ENCODE measurements at places on chromosomes 3 and 15.

DNA sequence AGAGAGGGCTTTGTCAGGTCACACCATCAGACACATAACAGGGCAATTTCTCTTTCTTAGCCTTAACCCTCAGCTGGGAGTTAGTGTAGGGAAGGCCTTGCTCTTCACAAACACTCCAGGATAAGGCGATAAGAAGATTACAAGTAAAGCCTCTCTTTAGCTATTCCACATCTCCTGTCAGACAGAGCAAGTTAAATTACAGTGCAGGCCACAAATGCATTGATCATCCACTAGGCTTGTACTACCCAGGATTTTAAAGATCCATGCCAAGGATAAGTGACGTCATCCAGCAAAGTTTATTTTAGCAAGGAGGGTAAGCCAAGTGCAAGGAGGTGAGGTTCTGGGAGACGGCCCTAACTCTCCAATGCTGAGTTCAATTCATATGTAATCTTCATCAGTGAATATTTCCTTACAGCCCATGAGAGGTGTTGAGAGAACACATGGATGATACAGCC lies 890.6 kb upstream of the NR2F2 start:
- no peak for DNase-seq

DNA sequence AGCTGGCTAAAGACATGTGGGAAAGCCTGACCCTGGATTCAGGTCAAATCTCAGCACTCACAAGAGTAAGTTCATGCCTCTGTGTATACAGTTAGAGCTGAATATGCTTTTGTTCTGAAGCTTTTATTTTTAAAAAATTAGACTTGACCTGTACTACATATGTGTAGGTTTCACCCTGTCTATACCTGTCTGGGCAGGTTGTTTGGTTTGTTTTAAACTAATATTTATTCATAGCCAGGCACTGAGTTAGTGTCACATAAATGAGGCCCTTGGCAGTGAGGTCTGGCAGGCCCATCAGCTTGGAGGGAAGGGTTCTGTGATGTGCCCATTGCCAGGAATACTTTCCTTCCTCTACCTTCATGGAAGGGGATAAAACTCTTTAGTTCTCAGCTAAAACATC lies 1.9 kb downstream of the DNAJA4 start:
- no peak for DNase-seq

DNA sequence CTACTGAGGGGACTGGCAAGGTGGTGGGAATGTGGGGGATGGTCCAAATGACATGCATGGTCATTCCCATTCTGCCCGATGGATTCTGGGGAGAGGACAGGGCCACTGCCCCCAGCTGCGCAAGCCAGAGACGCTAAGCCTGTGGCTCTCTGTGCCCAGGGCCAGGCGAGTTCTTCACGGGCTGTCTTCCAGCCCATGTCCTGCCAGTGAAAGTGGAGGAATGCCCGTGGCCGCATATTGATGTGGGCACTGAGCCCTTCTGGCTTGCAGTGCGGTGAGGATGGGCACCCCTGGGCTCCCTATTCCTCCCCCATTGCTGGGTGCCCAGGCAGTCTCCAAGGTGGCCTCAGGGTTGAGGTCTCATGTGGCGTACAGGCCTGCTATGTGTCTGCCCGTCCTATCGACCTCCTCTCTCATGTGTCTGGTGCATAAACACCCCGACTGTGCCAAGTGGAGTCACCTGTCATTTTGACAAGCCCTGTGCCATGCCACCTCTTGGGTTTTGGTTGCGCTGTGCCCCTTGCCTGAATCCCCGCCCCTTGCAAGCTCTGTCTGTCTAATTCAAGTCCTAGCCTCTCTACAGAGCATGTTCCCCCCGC lies 116.8 kb downstream of the TMEM266 start:
- DNase-seq: no peak

GRCh38 chr3:101281521-101282030 lies 38.8 kb downstream of the IMPG2 start:
- no peak for DNase-seq

GRCh38 chr15:86929461-86929860 lies 849.8 kb downstream of the AGBL1 start:
- DNase-seq: no peak

DNA sequence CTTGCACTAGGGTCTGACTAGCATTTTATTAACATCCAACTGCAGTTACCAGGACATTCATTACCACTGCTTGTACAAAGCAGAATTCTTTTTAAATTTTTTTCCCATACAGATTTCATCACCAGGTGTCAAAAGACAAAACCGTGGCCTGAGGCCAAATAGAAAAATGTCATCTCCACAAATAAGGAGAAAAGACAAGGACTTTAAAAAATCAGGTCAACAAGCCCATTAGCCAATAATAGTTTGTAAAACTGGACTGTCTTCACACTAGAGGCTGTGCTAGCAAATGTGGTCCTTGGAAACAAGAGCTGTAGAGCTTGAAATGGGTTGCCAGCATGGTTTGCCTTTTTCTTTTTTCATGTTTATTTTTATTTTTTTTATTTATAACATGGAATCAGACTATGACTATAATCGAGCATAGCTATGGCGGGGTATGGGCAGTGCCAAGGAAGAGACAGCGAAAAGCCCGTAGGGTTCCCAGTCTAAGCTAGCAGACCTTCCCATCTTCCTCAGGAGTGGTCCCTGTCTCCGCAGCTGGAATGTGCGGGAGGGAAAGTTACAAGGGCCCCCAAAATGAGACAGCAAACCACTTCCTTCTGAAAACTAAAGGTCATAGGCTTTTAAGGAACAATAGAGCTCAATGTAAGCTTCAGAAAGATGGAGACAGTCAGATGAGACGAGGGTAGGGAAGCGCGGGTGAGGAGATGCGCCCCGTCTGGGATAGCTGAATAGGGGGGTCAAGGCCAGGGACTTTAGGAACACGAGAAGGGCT lies 1.5 kb downstream of the PTPN9 start:
- DNase-seq: no peak

- DNase-seq: no peak
Measured at GRCh38 chr3:187870360-187871203, 125.3 kb upstream of the BCL6 start.

GRCh38 chr3:112508261-112508660 lies 9.0 kb upstream of the BTLA start:
- DNase-seq: no peak

DNA sequence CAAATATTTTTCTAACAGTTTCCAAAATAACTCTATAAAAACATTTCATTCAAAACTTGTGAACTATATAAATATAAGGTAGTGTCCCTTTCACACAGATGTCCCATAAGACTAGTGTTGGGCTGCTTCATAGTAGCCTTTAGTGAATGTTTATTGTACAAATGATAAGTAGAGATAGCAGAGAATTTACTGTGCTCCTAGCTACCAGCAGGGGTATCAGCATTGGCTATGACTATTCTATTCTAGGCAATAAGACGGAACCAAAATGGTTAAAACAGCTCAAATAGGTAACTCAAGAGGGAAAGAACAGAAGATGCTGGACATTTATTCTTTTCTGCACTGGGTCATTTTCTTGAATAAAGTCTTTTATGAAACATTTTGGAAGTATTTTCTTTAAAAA lies 22.6 kb downstream of the SERPINI2 start:
- no peak for DNase-seq

DNA sequence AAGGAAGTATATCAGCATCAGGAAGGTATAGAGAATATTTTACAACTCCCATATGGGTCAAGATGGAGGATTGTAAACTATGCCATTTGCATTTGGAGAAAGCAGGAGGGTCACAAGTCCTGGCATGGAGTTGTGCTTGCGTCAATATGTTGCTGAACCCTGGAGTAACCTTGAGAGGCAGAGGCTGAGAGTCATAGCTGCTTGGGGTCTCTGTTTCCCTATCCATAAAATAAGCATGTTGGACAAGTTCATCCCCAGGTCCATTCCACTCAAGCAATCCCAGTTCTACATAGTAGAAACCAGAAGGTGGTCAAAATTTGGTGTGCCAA lies 273.6 kb downstream of the MECOM start:
- no peak for DNase-seq

DNA sequence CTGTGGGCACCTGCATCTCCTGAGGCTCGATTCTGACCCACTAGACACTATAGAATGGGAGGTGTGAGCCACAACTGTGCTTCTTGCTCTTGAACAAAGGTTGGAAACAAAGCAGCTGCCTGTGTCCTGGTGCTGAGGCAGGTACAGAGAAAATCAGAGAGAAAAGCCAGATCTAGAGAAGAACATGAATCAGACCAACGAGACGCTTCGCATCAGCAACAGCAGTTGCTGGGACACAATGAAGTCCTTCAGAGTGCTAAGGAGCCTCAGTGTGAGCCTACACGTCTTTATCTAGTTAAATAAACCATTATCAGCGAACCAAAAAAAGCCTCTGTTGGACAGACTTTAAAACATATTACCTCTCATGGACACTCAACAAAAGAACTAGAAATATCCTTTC lies 86.3 kb upstream of the MEX3B start:
- no peak for DNase-seq

- no peak for DNase-seq
Measured at GRCh38 chr3:182400838-182401237, 392.5 kb upstream of the ATP11B start.

DNA sequence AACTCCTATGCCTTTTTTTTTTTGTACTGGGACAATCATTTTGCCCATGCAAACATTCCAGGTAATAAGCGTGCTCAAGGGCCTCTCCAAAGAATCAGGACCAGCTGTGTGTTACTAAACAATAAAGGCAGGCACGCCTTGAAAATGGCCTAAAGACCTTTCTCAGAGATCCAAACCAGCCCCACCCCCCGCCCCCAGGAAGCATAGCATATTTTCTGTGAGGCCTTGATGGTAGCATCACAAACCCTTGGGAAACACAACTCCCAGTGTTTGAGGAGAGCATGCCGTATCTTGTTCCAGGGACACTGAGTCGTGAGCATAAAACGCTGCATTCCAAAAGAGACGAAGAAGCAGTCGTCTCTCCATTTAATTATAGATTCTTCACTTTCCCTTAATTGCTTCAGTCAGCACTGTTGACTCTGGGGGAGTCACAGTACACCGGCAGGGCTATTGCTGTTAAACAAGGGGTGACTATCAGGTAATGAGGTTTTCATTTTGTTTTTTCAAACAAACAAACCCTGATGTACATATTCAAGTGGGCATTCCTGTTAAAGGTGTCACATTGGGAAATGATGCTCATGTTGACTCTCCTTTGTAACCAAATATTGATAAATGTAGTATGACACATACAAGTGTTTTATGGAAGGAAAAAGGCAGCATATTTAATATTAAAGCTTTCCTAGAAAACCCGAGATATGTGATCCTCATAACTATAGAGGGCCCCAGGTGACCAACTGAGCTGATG lies 4.4 kb upstream of the TPM1 start:
- no peak for DNase-seq

GRCh38 chr15:80549654-80550053 lies 145.5 kb upstream of the ABHD17C start:
- DNase-seq: no peak

- no peak for DNase-seq
Measured at GRCh38 chr3:4198491-4198890, 104.7 kb upstream of the SETMAR start.

- no peak for DNase-seq
Measured at GRCh38 chr3:44893097-44893496, 18.7 kb downstream of the TGM4 start.

DNA sequence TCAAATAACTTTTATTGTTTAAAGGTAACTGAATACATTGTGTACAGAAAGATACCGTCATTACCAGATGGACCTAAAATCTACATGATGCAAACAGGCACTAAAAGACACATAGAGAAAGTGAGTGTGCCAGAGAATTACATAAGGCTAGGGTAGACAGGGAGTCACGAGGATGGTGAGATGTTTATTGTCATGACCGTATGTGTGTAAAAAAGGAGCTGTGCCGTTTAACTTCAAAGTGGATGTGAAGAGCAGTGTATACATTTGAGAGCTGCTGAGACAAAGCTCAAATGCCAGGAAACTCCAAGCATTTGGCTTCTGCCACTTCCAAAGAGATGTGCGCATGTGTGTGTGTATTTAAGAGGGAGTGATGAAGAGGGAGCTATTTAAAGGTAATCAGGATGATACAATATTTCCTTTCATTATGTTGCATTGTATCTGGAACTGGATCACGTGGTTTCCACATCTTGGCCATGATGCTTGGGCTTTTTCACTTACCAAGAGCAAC lies 51.4 kb upstream of the IGF1R start:
- no peak for DNase-seq

DNA sequence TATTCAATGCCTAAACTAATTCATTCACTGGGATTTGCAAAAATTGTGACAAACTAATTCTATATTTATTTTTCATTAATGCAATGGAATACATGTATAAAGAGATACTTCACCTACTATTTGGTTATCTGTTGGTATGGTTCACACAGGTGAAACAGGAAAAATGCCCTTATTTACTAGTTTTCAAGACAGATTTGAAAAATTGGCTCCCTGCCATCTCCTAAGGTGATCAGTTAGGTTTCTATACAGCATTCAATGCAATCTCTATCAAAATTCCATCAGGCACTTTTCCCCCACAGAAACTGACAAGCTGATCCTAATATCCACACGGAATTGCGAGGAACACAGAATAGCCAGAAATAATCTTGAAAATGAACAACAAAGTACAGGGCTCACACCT lies 101.1 kb downstream of the DLG1 start:
- DNase-seq: no peak

- no peak for DNase-seq
Measured at GRCh38 chr3:182212479-182213076, 500.9 kb downstream of the SOX2 start.

DNA sequence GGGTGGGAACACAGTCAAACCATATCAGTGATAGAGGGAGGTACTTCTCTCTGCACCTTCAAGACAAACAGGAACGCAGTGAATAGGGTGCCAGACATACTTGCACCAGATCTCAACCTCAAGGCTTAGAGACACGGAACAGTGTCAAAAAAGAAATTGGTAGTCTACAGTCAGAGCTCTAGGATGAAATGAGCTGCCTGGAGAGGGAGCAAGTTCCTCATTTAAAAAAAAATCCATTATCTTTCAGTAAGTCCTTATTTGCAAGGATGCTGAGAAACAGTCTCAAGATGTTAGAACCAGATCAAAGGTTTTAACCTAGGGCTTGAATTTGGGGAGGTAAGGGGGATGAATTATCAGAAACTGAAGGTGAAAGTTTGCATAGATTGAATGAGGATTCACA lies 20.2 kb upstream of the LMCD1 start:
- no peak for DNase-seq

GRCh38 chr15:90101130-90101968 lies 919 bp downstream of the IDH2 start:
- no peak for DNase-seq

GRCh38 chr3:184351511-184352148 lies 9.8 kb downstream of the CLCN2 start:
- DNase-seq: no peak

DNA sequence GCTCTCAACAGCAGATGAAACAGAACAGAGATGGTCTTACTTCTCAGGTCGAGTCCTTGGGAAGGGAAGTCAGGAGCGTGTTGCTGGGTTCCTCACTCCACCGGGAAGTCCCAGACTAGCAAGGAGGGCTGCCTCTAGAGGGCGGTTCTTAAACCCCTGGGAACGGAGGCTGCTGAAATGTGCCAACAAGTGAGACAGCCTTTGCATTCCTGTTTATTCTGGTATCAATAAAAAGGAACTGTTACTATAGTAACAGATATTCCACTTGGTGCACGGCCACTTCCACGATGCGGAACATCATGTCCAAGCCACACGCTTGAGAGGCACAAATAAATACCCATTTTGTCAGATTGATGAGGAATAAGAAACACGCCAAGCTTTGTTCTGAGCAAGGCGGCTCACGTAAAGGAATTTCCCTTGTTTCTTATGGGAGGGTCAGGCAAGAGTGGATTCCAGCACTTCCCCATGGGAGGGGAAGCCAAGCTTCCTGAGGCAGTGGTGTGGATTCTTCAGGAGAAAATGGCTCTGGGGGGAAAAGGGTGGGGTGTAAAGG lies at the start of gene FAM107A:
TSS of gene FAM107A (minus strand) at position 123 of the 553 bp plus-strand sequence. CDS start 7,531 bp downstream, outside the sequence.
- DNase-seq: no peak
